ENCODE measurements at places on chromosomes 1 and 21. TPM values are rescaled to one million over a fixed set of nuclear protein-coding genes. Genes with fewer than 3 reads are reported as not detected.

The HSPA6 gene
- polyA plus RNA-seq: 0.46 TPM

The TTLL10 gene
- polyA plus RNA-seq: 0.64 TPM

The IRF6 gene
- 68.0 TPM for polyA plus RNA-seq

The AHDC1 gene
- polyA plus RNA-seq: 19.5 TPM

The CD58 gene
- 28.6 TPM for polyA plus RNA-seq

The PYGO2 gene
- polyA plus RNA-seq: 32.0 TPM

The OR2M4 gene
- polyA plus RNA-seq: not detected

The FCRL6 gene
- polyA plus RNA-seq: 0.69 TPM

- DNase-seq: no peak
Observed at GRCh38 chr1:18776777-18777176, 82.7 kb downstream of the TAS1R2 start.

GRCh38 chr1:219138747-219139146 is 34.9 kb upstream of the LYPLAL1 start:
- DNase-seq: no peak

DNA sequence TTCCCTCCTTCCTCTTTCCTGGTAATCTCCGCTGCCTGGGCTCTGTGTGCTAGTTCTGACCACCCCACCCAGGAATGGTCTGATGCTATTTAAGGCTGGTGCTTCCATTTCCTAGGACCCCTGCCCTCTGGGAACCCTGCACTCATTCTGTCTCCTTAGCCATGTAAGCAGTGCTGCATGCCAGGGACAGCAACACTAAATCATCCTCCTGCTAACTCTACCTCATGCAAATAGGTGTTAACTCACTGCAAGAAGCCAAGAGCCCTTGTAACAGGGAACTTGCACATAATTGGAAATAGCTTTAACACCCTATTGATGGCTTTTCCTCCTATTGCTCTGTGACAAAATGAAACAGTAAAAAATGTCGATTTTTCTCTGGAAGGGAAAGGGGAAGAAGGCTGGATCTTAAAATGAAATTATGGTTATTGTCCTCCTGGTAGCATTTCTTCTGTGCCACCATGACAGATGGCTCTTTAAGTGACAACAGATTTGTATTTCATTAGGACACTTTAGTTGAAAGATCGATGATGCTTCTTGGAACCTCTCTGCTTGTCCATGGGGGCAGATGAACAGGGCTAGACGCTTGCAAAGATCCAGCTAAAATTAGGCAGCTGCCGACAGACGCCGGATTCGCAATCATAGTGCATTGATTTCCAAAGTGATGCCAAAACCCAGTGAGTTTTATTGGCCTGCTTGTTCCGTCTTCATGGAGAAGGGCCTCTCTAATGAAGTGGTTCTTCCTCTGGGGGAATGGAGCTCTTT is 551.7 kb downstream of the MATN1 start:
- no peak for DNase-seq

DNA sequence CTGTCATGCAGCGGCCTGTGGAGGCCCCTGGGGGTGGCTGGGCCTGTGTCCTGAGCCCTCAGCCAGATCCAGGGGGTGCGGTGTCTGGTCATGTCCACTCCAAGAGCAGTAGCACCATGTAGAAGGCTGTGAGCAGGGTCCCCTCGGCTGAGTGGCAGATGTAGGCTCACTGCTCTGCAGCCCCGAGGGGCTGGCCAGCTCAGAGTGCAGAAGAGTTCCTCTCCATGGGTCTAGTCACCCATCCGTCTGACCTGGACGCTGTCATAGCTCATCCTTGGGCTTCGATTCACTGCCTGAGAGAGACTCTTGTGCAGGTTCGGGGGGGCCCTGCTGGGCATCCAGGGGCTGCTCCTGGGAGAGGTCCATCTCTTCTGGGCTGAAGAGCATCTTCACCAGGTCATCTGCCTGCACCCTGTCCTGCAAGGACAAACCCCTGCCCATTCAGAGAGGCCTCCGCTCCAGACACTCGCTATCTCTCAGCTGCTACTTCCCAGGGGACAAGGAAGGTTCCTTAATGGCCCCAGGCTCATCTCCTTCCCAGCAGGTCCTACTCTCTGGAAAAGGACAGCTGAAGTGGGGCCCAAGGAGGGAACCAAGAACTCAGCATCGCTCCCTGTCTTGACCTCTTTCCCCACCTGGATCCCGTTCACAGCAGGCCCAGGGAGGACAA is 6.5 kb upstream of the CLDN19 start:
- DNase-seq: no peak

- no peak for DNase-seq
Observed at GRCh38 chr1:179366093-179366800, 476 bp downstream of the AXDND1 start.

- no peak for DNase-seq
Observed at GRCh38 chr1:24762133-24762676, 17.0 kb downstream of the CLIC4 start.

DNA sequence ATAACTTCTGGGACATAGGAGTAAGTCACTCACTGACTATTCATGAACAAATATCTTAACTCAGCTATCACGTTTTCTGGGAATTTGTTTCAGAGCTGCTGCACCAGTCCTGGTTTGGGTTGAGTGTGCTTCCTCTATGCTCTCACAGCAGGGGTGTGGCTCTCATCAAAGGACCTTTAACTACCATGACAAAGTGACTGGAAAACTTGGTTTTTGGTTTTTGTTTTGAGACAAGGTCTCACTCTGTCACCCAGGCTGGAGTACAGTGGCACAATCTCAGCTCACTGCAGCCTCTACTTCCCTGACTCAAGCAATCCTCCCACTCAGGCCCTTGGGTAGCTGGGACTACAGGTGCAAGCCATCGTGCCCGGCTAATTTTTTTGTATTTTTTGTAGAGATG is 4.1 kb downstream of the ILDR2 start:
- no peak for DNase-seq

GRCh38 chr1:107620753-107621152 is 344.2 kb downstream of the VAV3 start:
- no peak for DNase-seq

- DNase-seq: no peak
Observed at GRCh38 chr1:36735939-36736730, 253.4 kb upstream of the CSF3R start.

DNA sequence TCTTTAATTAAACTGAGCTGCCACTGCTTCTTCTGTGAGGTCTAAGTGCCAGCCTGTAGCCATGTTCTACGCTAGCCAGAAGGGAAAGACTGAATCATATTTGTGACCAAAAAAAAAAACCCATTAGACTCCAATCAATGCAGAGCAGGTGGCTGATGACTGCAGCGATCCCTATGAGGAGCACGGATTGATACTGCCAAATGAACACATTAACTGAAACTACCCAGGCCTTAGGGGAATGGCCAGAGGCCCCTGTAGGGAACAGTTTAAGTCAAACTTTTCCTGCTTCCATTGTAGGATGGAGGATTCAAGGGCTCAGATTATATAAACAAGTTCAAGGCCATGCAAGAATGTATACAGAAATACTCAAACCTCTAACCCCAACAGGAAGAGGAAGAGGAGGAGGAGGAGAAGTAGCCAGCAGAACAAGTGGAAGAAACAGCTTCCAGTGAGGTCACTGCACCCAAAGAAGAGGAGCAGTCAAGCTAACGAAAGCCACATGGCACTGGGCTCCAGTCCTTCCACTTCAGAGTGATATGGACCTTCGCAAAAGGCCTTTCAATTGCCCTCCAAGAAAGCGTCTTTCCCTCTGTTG is 328.3 kb downstream of the SMYD3 start:
- no peak for DNase-seq

DNA sequence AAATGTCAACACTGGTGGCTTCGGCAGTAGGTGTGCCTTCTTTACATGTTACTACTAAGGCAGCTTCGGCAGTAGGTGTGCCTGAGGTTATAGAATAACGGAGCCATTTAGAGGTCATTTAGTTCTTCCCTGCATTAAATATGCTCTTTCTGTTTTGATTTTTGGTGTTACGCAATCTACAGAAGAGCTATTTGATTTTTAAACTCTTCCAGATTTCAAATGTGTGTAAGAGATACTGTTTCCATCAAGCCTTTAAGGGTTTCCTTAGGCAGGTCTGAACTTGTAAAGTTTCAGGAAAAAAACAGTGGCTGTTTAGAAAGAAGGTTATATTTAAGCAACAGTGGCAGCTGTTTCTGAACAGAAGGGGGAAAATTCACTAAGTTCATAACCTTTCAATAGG is 54.8 kb downstream of the PIK3R3 start:
- DNase-seq: no peak

DNA sequence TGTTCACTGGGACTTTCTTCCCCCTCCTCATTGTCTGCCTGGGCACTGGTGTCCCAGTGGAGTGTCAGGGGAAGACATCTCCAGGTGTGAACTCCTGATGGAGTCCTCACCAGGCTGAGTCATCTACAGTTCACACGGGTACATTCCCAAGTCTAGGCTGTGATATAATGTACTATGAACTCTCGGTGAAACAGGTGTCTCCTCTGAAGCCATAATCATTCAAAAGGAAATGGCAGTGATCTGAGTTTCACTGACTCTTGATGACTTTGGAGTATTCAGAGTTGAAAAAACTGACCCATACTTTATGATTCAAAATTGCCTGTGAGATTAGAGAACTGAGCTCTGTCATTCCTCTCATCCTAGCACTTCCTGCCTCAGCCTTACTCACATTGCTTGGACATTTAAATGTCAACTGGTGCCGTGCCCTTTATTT is 9.1 kb downstream of the LAMC2 start:
- DNase-seq: peak; percentile 92

GRCh38 chr1:55179177-55179835 is 35.9 kb downstream of the USP24 start:
- DNase-seq: no peak

All from large intestine (tissue), 12 donors.